Right atrium auricular region (tissue), 2 donors: ENCODE measurements at places on chromosomes 2 and 18. TPM values are rescaled to one million over a fixed set of nuclear protein-coding genes. Genes with fewer than 3 reads are reported as not detected.
A peak's percentile ranks its signal among the peaks of the same experiment; 100 is the strongest.

TMEFF2 gene
- 0.56 TPM for total RNA-seq

TDRD15 gene
- 1.7 TPM for total RNA-seq

DSC3 gene
- total RNA-seq = 3.1 TPM

FN1 gene
- total RNA-seq = 369 TPM

RETSAT gene
- 34.2 TPM for total RNA-seq

INO80B gene
- total RNA-seq = 10.4 TPM

GRCh38 chr2:60459851-60460250 is 93.6 kb downstream of the BCL11A start:
- no peak for DNase-seq

DNA sequence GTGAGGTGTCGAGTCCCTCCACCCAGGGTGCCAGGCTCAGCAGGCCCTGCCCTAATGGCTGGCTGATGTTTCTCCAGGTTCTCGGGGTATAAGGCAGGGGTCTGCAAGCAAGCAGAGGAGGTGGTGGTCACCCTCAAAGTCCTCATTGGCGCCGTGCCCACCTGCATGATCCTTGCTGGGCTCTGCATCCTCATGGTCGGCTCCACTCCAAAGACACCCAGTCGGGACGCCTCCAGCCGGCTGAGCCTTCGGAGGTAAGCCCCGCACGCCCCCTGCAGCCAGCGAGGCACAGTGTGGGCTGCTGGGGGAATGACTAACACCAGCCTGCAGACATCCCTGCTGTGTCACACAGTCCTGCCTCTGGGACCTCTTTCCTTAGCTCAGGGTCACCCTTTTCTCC is 14.1 kb downstream of the MFSD2B start:
- no peak for DNase-seq

GRCh38 chr2:26723991-26724750 is 31.6 kb downstream of the KCNK3 start:
- peak; percentile 87 for DNase-seq

DNA sequence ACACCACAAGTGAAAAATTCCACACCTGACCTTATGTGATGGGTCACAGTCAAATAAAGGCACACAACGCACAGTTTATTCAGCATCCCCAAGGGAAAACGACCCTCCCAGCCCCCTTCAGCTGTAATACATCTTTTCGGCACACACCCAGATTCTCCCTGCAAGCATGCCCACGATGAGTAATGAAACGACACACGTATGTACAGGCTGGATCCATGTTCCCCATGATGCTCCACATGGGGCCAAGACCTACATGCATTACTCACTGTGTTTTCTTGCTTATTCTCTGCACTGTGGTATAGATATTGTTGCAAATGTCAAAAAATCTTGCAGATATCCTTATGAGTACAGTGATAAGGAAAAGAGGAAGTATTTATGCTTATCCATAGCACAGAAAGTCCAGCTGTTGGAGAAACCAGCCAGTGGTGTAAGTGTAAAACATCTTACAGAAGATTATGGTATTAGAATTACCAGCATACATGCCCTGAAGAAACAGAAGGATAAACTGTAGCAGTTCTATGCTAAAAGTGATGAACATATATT is 32.5 kb upstream of the SGPP2 start:
- no peak for DNase-seq

GRCh38 chr18:58004317-58004716 is 39.7 kb upstream of the NEDD4L start:
- DNase-seq = no peak

- DNase-seq = no peak
Observed at GRCh38 chr2:225488743-225489142, 89.2 kb downstream of the NYAP2 start.
